Cerebellar nuclear complex (tissue), 1 donor: ENCODE measurements at places on chromosomes 1 and 21.

DNA sequence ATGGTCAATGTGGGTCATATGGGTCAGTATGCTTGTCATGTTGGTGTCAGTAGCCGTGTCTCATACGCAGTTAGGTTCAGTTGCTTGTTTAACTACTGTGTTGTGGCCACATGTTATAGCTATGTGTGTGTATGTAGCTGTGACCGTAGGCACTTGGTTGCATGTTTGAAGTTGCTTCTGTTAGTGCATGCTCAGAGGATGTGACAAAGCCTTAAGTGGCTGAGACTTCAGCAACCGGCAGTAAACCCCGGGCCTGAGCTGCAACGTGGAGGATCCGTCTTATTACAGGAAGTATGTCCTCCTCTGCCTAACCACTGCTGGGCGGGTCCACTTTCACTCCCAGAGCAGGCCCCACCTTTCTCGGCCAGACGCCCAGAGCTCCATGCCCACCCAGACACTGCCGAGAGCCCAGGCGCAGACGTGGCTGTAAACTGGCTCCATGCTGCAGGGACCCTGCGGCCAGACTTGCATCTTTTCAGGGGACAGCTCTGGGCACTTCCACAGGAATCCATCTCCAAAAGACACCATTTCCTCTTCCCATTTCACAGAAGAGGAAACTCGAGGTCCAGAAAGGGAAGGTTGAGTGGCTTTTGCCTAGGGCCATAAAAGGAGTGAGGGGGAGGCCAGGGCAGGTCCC, 2.2 kb downstream of the TCEA3 start:
- DNase-seq: no peak

DNA sequence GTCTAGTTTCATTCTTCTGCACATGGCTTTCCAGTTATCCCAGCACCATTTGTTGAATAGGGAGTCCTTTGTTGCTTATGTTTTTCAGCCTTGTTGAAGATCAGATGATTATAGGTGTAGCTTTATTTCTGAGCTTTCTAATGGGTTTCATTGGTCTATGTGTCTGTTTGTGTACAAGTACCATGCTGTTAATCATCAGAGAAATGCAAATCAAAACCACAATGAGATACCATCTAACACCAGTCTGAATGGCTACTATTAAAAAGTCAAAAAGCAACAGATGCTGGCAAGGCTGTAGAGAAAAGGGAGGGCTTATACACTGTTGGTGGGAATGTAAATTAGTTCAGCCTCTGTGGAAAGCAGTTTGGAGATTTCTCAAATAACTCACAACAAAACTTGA, 321.5 kb upstream of the PTBP2 start:
- DNase-seq: no peak

- DNase-seq: no peak
These were observed 30.8 kb upstream of the GTF2B start for GRCh38 chr1:88922214-88922613.

DNA sequence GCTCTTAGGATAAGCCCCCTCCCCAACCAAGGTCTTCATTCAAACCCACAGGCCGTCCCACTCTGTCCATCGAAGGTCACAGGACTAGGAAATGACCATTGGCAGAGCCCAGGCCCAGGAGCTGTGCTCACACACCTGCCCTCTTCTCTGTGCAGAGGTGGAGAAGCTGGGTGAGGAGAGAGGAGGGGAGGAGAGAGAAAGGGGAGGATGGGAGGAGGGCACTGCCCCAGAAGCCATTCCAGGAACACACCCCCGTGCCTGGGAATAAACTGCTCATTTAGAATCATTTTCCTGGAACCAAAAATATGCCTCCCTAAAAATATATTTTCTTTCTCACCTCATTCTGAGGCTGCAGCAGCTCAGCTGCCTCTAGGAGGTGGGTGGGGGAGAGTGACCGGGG, 6.4 kb upstream of the SDC3 start:
- no peak for DNase-seq

DNA sequence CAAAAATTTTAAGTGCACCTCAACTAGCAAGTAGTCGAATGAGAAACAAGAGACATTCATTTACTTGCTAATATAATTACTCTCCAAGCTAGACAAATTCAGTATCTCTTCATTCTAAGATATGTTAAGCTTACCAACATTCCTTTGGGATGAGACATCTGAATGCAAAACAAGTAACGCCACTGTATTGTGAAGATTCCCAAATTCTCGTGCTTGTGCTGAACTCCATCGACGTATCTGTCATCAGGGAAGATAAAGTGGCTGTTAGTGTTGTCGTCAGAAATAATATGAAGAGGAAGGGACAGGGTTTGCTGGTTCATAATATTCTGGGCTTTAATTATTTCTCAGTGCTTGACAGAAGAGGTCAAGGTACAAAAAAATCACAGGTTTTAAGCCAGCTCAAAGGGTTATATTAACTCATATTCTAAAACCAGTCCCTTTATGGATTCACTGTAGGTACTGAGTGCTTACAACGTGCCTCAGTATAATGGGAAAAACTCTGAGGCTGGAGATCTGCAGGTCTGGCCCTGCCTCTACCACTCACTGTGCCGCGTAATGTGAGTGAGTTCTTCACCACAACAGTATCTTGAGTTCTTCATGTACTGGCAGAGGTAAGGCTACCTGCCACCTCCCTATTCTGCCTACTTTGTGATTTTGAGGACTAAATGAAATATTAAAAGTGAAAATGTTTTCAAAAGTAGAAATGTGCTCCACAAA, 42.0 kb downstream of the PCSK9 start:
- no peak for DNase-seq

DNA sequence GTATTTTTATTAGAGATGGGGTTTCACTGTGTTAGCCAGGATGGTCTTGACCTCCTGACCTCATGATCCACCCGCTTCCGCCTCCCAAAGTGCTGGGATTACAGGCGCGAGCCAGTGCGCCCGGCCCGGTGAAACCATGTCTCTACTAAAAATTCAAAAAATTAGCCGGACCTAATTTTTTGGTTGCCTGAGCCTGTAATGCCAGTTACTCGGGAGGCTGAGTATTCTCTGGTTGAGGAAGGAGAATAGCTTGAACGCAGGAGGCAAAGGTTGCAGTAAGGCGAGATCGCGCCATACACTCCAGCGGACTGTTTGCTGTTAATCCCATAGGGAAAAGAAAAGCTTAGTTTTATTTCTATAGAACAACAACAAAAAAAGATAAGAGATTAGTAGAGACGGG, 29.9 kb upstream of the HJV start:
- DNase-seq: no peak

DNA sequence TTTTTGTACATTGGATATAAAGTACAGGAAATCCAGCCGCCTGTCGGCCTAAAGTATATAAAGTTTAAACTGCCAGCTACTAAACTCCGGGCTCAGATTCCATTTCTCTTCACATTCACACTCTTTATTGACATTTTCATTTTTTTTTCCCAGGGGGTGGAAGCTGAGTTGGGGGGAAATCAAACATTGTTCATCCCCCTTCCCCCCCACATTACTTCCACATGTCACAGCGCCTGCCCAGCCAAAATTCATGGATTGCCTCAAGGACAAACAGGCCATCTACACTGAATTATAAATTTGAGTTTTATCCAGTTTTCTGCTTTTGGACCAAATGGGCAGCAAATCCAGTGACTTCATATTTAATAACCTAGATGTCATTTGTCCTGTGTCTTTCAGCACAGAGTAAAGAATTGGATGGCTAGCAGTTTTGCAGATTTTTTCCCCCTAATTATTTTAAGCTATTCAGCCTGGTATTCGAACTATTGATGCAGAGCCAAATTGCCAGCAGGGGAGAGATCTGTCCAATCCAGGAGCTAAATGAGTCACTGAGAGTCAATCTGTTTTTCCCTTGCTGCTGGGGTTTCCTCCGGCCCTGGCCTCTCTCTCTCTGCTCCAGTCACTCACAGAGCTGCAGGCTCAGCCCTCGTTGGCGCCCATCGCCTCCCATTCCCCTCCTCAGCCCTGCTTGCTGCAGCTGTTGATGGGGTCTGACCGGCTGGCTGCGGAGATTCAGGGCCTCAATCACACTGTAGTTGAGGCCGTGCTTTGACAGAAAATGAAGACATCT, 98.0 kb downstream of the LMO4 start:
- no peak for DNase-seq

DNA sequence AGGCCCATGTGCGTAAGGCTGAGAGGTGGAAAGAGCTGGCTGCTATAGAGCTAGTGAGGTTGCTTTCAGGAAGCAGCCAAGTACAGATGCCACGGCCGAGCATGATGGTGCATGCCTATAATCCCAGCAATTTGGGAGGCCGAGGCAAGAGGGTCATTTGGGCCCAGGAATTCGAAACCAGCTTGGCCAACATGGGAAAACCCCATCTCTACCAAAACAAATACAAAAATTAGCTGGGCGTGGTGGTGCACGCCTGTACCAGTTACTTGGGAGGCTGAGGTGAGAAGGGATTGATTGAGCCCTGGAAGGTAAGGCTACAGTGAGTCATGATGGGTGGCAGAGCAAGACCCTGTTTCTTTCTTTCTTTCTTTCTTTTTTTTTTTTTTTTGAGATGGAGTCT, 2.7 kb downstream of the CCDC24 start:
- DNase-seq: no peak

DNA sequence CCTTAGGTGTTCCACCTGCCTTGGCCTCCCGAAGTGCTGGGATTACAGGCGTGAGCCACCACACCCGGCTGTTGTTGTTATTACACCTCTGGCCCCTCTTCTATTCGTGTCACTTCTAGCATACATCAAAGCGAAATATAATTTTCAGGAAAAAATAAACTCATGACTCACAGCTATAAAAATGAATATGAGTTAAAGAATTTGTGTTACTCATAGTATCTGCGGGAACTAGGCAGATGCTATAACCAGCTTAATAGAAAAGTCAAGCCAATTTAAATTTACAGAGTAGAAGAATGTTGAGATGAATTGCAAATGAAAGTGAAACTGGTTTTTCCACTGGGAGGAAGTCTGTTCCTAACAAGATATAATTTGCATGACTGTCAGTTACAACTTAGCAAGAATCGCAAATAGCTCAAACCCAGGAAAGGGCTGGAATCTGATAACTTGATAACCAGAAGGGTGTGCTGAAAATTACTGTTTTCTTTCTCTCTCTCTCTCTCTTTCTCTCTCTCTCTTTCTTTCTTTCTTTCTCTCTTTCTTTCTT, 11.2 kb downstream of the OR2W3 start:
- DNase-seq: no peak

- no peak for DNase-seq
These were observed 11.7 kb downstream of the HYI start for GRCh38 chr1:43441894-43442637.

DNA sequence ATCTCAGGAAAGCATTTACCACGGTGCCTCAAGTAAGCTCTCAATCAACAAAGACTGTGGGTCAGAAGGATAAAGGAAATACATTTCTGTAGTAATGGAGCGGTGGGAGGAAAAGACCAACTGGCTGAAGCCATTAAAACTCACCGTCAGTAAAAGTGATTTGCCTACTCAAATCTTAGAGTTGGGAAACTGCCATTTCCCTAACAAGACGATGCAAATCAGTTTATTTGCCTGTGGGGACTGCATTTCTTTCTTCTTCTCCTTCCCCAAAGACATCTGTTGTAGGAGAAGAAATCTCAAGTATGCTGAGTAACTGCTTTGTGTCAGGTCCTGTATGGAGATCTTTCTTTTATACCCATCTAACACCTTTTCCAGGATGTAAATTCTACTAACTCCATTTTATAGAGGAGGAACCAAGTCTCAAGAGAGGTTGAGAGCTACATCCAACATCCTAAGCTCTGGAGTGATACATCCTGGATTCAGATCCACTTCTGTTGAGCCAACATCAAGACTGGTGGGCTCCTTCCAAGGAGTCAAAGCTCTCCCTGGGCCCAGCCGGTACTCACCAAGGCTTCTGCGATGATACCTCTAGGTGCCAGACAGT, 219.3 kb upstream of the FGGY start:
- DNase-seq: no peak

DNA sequence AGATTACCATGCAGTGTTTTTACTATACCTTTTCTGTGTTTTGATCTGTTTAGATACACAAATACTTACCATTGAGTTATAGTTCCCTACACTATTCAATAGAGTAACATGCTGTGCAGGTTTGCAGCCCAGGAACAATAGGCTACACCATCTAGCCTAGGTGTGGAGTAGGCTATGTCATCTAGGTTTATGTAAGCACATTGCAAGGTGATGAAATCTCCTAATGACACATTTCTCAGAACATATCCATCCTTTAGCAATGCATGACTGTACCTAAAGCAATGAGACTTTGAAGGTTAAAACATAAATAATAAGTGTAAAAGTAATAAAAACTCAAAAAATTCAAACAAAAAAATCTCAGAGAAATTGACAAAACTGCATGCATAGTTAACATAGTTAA, 358.6 kb downstream of the USH2A start:
- DNase-seq: no peak

- DNase-seq: no peak
These were observed 16.9 kb downstream of the CTH start for GRCh38 chr1:70427976-70428375.

- DNase-seq: no peak
These were observed 202.9 kb downstream of the BRINP3 start for GRCh38 chr1:190274721-190275120.

DNA sequence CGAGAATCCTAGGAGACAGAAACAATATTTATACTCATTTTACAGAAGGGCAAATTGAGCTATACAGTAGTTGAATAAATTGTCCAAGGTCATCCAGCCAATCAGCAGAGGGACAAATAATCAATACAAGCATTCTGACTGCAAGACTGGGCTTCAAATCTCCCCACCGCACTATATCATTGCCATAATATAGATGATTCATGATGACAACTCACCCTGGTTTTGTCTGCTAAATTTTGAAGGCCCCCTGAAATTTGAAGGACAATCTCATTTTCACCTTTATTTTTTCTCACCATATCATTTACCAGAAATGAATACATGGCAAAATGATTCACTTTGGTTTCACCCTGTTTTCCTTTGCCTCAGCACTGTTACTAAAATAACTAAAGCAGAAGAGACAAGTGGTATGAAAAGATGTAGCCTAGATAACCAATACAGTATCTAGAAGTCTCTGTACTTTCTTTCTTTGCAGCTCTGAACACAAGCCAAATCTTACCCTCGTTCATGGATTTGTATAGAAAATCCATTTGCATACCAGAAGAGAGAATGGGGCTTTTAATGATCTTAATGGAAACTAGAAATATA, 292.5 kb downstream of the TTLL7 start:
- no peak for DNase-seq

DNA sequence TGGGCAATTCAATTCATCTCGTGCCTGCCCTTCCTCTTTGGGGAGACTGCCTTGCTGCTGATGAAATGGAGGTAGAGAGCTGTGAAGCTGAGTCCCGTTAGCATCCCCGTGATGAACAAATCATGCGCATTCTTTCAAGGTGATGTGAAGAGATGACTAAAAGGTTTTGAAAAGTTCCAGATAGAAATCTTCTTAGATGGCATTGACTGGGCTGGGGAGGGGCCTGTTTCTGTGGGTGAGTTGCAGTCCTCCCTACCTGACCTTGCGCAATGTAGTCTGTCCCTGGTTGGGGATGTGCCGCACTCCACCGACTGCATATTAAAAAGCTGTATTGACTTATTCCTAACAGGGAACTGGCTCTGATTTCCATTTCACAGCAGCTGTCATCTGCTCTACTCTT, 49.6 kb downstream of the ST6GALNAC3 start:
- DNase-seq: no peak

GRCh38 chr1:150560011-150560438, 10.8 kb downstream of the ADAMTSL4 start:
- DNase-seq: no peak

GRCh38 chr1:175146529-175147213, 45.9 kb downstream of the KIAA0040 start:
- no peak for DNase-seq
